ENCODE measurements at places on chromosomes 5 and 9. TPM values are rescaled to one million over a fixed set of nuclear protein-coding genes. Genes with fewer than 3 reads are reported as not detected.

DNA sequence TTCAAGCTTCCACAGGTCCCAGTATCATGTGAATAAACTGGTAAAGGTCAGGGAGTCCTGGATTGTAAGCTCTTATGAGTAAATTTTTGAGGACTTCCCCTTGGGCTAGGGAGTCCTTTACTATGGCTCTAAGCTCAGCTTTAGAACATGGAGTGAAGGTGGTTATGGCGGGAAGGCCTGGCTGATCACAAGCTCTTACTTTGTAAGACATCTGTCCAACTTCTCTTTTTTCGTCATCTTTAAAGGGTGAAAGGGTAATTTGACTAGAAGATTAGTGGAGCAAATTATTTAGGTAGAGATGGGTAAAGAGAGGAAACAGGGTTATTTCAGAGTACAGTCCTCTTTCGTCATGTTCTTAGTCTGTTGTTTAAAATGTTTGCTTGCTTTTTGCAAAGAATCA lies 155.4 kb downstream of the AOPEP start:
- peak overlapping the region; percentile 36 for H3K27ac ChIP-seq
- no peak overlapping the region for H3K4me3 ChIP-seq
- H3K4me1 ChIP-seq, result peaks cover 5% of the 10 kb centered on the region
- no peaks in the 10 kb centered on the region for H3K36me3 ChIP-seq

- H3K4me3 ChIP-seq, result no peak overlapping the region
- no peaks in the 10 kb centered on the region for H3K36me3 ChIP-seq
- no peak for DNase-seq
- H3K4me1 ChIP-seq, result no peaks in the 10 kb centered on the region
Measured at GRCh38 chr5:185095-186070, 5.9 kb upstream of the LRRC14B start.

Gene TTC33
- total RNA-seq, result 19.4 TPM

Gene C9orf50
- total RNA-seq, result 0.62 TPM

DNA sequence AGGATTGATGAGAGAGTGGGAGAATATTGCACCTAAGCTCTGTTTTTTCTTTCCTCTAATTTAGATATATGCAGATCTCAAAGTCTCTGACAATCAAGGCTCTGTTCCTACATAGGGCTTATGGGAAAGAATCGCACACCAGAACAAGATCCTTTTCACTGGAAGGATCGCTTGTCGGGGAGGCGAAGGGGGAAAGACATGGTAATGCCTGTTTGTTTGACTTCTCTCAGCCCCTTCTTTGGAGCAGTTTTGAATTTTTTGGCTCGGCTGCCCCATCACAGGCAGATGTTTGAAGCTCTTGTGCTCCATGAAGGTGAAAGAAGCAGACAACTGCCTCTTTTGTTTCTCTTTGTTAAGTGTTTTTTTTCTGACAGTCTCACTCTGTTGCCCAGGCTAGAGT lies 599.9 kb upstream of the ZNF608 start:
- no peak overlapping the region for H3K27ac ChIP-seq
- DNase-seq, result no peak
- H3K4me3 ChIP-seq, result no peak overlapping the region
- H3K27me3 ChIP-seq, result no peaks in the 10 kb centered on the region
- no peaks in the 10 kb centered on the region for H3K36me3 ChIP-seq
- H3K4me1 ChIP-seq, result no peaks in the 10 kb centered on the region

Gene PLCXD3
- 14.5 TPM for total RNA-seq

Gene COL27A1
- 54.3 TPM for total RNA-seq

Gene SEMA4D
- 24.7 TPM for total RNA-seq

DNA sequence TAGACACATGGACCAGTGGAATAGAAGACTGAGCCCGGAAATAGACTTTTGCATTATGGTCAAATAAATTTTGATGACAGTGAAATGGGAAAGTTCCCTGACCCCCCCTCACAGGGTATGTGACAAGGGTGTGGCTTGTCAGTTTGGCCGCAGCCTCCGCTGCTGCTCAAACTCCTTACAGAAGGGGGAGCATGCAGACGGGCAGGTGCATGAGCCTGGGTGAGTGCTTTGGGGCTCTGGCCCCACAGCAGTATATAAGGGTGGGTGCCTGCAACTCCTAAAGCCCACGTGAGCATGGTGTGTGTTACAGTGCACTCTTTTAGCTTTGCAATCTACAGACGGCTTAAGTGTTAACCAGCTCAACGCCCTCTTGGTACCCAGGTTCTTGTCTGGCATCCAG lies 21.9 kb upstream of the CAPSL start:
- H3K27me3 ChIP-seq, result no peaks in the 10 kb centered on the region
- no peak overlapping the region for H3K27ac ChIP-seq
- H3K4me1 ChIP-seq, result no peaks in the 10 kb centered on the region
- H3K4me3 ChIP-seq, result no peak overlapping the region
- H3K36me3 ChIP-seq, result no peaks in the 10 kb centered on the region

- no peaks in the 10 kb centered on the region for H3K4me1 ChIP-seq
- H3K27me3 ChIP-seq, result no peaks in the 10 kb centered on the region
- no peak for DNase-seq
- H3K27ac ChIP-seq, result no peak overlapping the region
- no peak overlapping the region for H3K4me3 ChIP-seq
- H3K36me3 ChIP-seq, result no peaks in the 10 kb centered on the region
Measured at GRCh38 chr5:81020478-81021167, 60.5 kb downstream of the RASGRF2 start.

- H3K36me3 ChIP-seq, result no peaks in the 10 kb centered on the region
- H3K4me3 ChIP-seq, result no peak overlapping the region
- no peak for DNase-seq
Measured at GRCh38 chr9:137488327-137488653, 29.2 kb upstream of the NSMF start.

DNA sequence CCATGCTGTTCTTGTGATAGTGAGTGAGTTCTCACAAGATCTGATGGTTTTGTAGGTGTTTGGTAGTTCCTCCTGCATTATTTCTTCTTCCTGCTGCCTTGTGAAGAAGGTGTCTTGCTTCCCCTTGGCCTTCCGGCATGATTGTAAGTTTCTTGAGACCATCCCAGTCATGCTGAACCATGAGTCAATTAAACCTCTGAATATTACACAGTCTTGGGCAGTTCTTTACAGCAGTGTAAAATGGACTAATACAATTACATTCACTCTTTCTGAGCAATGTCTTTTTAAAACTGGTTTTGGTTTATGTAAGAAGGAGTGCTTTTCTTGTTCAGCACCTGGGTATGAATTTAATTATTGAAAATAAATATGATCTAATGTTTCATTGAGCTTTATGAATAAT lies 50.7 kb upstream of the ARRDC3 start:
- no peak overlapping the region for H3K4me3 ChIP-seq
- no peaks in the 10 kb centered on the region for H3K36me3 ChIP-seq
- no peak for DNase-seq
- no peaks in the 10 kb centered on the region for H3K4me1 ChIP-seq
- H3K27me3 ChIP-seq, result no peaks in the 10 kb centered on the region

- no peak overlapping the region for H3K4me3 ChIP-seq
- no peaks in the 10 kb centered on the region for H3K4me1 ChIP-seq
- H3K27me3 ChIP-seq, result no peaks in the 10 kb centered on the region
- no peaks in the 10 kb centered on the region for H3K36me3 ChIP-seq
- DNase-seq, result no peak
Measured at GRCh38 chr9:70013598-70014196, 30.0 kb upstream of the MAMDC2 start.

Gene PLPP7
- total RNA-seq, result 6.6 TPM

DNA sequence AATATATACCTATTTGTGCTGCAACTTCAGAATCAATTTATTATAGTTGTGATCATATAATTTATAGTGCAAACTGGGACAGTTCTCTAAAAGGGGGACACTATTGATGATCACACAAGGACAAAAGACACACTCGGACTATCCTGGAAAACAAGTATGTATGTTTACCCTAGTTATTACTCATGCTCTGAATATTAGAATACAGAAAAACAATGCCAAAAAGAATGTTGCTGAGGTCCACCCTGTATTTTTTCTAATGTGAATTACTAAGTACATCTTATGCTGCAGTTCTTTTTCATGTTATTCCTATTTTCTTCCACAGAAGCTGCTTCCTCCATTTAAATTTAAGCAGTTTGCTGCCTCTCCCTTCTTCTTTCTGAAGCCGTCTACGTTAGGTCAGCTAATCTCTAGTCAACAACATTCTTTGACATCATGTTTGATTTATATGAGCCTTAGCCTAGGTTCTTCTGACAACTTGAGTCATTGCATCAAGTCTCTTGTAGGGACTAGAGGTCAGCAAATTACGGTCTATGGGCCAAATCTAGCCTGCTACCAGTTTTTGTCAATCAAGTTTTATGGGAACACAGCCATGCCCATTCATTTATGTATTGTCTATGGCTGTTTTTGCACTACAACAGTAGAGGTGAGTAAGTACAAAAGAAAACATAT lies 40.1 kb upstream of the PPP3R2 start:
- H3K27ac ChIP-seq, result no peak overlapping the region
- H3K27me3 ChIP-seq, result no peaks in the 10 kb centered on the region
- H3K36me3 ChIP-seq, result no peaks in the 10 kb centered on the region
- DNase-seq, result no peak

DNA sequence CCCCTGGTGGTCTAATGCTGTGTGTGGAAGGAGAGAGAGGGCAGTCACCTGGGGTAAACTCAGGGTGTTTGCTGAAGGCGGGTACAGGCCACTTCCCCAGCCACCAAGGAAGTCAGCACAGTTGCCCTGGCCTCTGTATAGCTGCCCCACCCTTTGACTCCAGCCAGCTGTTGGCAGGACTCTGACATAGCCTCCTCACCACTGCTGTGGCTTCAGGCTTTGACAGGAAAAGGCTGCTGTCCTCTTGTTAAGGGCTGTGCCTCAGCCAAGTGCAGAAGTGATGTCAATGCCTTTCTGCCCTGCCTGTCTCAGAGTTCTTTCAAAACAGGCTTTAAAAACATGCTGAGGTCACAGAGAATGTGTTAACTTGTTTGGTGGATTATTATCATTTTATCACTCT lies 487.2 kb upstream of the KLF4 start:
- no peak overlapping the region for H3K4me3 ChIP-seq
- H3K4me1 ChIP-seq, result no peaks in the 10 kb centered on the region
- no peaks in the 10 kb centered on the region for H3K27me3 ChIP-seq
- no peaks in the 10 kb centered on the region for H3K36me3 ChIP-seq
- H3K27ac ChIP-seq, result no peak overlapping the region

Gene OR1Q1
- total RNA-seq, result not detected

DNA sequence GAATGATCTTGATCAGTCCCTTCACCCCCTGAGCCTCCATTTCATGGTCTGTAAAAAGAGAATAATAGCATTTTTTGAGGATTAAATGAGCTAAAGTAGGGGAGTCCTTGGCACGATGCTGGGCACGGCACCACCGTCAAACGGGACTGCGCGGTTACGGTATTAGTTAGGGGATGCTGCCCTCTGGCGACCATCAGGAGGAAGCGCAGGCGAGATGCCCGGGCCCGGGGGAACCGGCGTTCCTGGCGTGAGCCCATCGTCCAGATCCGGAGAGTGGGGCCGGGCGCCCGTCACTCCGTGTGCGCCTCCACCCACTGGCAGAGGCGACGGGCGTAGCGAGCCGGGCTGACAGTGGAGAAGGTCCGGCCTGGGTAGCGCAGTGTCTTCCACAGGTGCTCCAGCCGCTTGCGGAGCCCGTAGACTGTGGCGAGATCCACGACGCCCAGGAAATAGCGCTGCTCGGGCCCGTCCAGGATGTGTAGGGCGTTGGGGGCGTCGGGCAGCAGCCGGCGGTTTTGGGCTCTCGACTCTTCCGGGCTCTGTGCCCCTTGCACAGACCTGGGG lies 4.8 kb upstream of the ST6GALNAC4 start:
- no peaks in the 10 kb centered on the region for H3K27me3 ChIP-seq
- H3K4me1 ChIP-seq, result no peaks in the 10 kb centered on the region
- no peak overlapping the region for H3K4me3 ChIP-seq
- H3K36me3 ChIP-seq, result no peaks in the 10 kb centered on the region
- DNase-seq, result peak; percentile 94

All from aorta (tissue), 5 donors.